ENCODE measurements at places on chromosomes 3 and 15.

- DNase-seq, result no peak
Measured at GRCh38 chr3:157443905-157444796, 7.5 kb downstream of the PTX3 start.

DNA sequence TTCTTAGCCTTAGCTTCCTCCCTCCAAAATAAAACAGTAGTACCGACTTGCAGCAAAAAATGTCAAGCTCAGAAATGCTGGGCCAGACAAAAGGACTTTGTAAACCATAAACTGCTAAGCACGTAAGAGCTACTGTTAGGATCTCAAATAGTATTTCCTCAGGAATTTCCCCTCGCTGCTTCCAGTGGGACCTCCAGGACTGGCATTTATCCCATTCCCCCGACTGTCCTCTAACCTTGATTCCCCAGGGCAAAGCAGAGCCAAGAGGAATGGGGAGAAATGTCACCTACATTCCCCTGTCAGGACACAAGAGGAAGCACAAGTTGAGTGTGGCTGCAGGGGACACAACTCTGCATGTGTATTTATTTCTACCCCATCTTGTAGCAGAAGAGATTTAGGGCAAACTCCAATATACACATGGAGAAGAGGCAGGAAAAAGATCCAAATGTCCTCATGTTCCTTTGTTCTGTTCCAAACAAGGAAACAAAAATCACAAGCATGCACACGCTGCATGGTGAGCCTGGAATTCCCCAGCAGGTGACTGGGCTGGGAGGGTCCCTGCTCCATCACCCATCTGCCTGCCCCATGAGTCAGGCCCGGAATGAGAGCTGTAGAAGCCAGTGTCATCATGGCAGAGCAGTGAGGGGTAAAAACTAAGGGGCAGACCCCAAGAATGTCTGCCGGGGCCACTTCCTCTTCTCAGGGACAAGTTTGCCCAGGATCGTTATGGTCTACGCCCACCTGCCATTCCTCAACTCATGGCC, 4.2 kb downstream of the STOML1 start:
- no peak for DNase-seq

DNA sequence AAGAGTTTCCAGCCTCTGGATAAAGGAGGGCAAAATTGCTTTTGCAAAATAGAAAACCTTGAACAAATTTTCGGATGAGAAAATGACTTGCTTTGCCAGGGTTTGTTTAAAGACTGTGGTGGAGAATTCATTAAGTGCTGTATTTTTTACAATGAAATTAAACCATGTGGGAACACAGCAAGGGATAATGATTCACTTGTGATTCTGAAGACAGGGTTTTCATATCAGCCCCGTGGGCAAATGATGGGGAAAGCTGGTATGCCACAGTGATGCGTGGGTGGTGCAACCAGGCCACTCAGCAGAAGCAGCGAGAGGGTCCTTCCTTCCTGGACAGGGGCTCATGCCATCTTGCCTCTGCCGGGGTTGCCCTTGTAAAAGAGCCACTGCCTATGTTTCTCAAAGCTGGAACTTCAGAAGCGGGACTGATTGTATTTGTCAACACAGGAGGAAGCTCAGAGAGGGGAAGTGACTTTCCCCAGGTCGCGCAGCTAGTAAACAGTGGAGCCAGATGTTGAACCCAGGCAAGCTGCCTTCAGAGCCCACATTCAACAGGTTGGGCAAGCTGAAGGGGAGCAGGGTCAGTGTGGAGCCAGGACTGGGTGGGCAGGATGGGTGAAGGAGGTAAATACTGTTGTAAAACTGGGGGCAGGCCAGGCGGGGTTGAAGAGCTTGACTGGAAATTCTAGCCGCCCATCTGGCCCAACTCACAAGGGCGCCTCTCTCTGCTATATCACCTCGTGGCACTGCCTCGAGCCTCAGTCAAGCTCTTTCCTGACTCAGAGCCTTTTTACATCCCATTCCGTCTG, 79.1 kb downstream of the TOP2B start:
- DNase-seq, result no peak

DNA sequence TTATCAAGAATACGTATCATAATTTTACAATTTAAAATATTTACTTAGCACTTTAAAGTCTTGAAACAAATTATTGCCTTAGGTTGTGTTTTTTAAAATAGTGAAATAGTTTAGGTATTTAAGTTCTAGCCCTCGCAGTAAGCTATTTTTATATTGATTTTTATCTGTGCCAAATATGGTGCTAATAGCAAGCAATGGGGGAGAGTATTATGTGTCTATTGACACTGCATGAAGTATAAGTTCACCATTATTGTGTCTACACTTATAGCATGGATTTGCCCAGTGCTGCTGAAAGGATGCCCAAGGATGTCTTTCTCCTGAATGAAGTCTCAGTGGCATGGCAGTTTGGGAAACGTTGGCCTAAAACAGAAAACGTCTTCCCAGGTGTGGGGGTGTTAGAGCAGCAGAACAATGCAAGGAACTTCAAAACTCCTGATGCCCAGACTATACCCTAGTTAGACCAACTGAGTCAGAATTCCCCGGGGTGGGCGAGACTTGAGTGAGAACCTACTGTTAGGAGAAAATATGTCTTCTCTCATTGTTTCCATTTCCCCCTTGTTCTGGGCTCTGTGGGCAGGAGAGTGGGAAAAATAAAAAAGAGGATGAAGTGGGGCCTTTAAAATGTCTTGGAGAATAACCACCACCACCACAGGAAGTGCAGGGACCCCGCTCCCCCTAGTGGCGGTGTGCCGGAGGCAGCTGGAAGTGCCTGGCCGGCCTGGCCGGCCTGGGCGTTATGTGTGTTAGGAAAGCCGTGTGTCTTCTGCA, 104.2 kb upstream of the SLC7A14 start:
- peak; percentile 28 for DNase-seq

DNA sequence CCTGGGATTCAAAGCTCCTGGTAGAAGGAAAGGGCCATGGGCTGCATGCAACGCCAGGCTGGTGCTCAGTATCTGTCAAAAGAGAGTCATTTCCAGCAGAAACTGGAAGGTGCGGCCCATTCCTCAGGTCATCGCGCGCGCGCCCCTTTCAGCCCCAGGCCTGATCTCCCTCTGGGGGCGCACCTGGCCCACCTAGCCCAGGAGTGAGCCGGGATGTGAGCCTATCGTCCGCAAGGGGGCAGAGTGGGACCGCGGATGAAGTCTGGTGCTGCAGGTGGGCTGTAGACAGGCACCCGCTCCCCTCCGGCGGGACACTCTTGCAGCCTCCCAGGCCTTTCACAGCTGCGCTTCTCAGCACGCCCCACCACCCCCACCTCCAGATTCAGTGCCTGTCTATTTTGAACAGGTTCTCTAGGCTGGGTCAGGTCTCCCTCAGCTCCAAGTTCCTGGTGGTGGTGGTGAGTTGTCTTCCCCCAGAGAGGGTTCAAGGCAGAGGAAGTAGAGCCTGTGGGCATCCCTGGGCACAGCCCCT, 5.8 kb upstream of the RPL29 start:
- peak; percentile 28 for DNase-seq
